D341Med (cell line): ENCODE measurements at places on chromosomes 2 and 18.

GRCh38 chr2:15300624-15301573 is 260.2 kb downstream of the NBAS start:
- DNase-seq, result no peak

DNA sequence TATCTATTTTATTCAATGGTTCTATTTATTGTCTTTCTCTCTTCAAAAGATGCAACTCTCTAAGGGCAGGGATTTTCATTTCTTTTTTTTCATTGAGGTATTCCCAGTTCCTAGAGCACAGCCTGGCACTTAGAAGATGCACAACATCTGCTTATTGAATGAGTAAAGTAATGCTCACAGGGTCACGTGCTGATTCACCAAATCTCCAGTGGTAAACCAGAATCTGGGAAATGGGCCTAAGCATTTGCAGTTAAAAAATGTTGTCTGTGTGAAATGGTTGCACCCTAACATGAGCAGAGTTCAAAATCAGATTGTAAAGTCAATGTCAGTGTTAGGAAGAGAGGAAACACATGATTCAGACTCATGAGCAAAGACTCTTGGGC is 15.8 kb downstream of the SLC8A1 start:
- no peak for DNase-seq

DNA sequence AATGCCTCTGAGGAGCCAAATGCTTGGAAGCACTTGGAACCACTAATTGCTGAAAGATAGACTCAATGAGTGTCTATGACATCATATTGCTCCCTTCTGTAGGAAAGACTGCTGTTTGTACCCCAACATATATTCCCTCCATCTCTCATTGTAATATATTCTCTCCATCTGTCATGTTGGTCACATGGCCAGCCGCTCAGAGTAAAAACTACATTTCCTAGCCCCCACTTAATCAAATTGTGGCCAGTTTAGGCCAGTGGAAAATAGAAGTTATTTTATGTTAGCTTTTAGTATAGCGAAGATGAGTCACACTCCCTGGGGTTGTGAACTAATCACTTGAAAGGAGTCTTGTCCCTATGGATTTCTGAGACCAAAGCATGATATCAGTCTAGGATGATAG is 160.2 kb downstream of the HNMT start:
- DNase-seq, result no peak

GRCh38 chr2:148796735-148797512 is 78.1 kb upstream of the KIF5C start:
- DNase-seq, result no peak

- DNase-seq, result no peak
Measured at GRCh38 chr2:37020212-37020886, 54.0 kb upstream of the STRN start.
